A172 (cell line): ENCODE measurements at places on chromosomes 16 and 17.

DNA sequence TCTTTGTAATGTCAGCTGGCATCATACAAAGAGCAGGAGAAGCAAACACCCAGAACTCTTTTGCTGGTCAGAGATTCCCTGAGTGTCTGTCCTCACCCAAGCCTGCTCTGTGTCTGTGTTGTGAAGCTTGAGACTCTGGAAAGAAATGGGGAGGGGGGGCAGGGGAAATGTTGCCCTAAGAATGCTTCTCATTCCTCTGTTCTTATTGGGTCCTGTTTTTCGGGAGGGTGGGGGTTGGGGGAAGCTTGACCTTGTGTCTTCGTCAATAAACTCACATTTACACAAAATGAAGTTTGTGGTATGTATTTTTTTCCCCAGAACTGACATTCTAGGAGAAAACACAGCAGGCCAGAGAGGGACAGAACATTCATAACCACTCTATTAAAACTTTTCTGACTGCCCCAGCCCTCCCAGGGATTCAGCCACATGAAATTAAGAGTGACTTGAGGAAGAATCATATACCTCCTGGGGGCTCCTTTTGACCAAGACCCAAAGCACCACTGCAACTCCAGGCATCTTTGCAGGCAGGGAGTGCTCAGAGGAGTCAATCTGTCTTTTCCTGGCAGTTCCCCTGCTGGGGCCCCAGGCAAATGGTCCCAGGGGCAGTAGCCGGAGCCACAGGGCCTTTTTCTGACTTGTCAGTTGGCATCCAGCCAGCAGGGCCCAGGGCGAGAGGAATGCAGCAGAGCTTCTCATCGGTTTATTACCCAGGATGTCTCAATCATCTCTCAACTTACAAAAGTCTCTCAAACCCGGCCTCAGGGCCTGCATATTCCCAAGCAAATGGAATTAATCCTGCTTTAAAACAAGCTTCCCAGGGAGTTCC, 5.1 kb upstream of the RASL10B start:
- peak; percentile 70 for DNase-seq

GRCh38 chr16:56354016-56354415, 71.3 kb downstream of the AMFR start:
- DNase-seq = no peak

GRCh38 chr16:66895999-66896398, 15.7 kb downstream of the PDP2 start:
- no peak for DNase-seq

- DNase-seq = no peak
Measured at GRCh38 chr17:44912763-44913544, 2.3 kb downstream of the GFAP start.

GRCh38 chr17:6941989-6942388, 53.9 kb upstream of the ALOX12 start:
- no peak for DNase-seq

GRCh38 chr17:63082952-63083351, 116.9 kb downstream of the TANC2 start:
- DNase-seq = peak; percentile 27

DNA sequence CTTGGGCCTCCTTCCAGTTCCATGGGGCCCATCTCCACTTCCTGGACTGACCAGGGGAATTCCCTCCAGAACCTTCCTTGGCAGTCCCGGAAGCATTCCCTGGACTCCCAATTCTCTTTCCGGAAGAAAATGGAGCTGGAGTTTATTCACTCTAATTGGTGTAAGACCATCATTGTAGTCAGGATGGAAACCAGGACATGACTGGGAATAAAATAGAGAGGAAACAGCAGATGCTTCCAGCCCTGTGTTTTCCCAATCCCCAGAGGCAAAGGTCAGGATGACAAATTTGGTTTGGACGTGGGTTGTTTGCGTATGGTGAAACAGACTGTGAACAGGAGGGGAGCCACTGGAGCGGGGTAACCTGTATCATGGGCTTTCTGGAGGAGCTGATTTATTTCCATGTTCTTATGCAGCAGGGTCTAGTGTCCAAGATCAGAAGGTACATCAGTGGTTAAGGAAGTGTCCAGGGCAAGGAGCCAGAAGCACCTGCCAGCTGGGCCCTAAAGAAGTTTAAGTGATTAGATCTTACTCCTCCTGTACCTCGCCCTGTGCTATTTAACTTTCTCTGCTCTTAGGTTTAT, 8.5 kb upstream of the LONP2 start:
- DNase-seq = no peak
